ENCODE measurements at places on chromosomes 3 and 15. TPM values are rescaled to one million over a fixed set of nuclear protein-coding genes. Genes with fewer than 3 reads are reported as not detected.

The CCDC54 gene
- not detected for total RNA-seq

The CCDC51 gene
- 38.3 TPM for total RNA-seq

The SCN5A gene
- not detected for total RNA-seq

The TIMP4 gene
- total RNA-seq: 0.07 TPM

The CA12 gene
- 0.08 TPM for total RNA-seq

The SLC12A1 gene
- total RNA-seq: not detected

The RTP3 gene
- 0.09 TPM for total RNA-seq

The ATRIP gene
- 11.4 TPM for total RNA-seq

All from HepG2 (cell line).